ENCODE measurements at places on chromosomes 4 and X.

DNA sequence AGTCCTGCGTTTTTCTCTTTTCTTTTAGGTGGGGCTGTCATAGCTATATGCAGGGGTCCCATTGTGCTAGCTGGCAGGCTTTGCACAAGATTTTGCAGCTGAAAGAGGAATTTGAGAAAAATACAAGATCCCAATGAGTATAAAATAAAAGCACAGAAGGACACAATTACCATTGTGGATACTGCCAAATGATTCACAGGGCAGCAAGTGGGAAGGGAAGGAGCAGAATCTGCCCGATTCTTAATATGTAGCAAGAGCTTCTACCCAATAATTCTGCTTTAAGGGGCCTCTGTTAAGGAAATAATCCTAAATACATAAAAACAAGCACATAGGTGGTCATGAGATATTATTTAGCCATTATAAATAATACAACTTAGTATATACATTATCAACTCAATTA lies 25.9 kb upstream of the ING2 start:
- DNase-seq = no peak

- no peak for DNase-seq
Observed at GRCh38 chrX:139423186-139423585, 107.4 kb upstream of the F9 start.

DNA sequence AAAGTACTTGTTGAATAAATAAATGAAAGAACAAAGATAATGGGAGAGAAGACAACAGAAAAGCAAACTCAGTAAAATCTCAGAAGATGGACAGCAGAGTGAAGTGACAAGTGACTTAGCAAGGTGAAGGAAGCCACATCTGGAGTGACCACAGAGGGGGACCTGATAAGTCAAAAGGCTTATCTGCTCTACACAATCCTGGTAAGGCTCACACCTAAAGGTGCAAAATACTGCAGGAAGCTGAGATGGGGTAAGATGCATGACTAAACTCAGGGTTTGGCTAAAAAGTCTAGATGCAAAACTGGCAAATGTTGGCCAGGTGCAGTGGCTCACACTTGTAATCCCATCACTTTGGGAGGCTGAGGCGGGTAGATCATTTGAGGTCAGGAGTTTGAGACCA lies 22.2 kb downstream of the TRMT2B start:
- DNase-seq = no peak

- no peak for DNase-seq
Observed at GRCh38 chr4:161642708-161643107, 521.1 kb downstream of the FSTL5 start.

DNA sequence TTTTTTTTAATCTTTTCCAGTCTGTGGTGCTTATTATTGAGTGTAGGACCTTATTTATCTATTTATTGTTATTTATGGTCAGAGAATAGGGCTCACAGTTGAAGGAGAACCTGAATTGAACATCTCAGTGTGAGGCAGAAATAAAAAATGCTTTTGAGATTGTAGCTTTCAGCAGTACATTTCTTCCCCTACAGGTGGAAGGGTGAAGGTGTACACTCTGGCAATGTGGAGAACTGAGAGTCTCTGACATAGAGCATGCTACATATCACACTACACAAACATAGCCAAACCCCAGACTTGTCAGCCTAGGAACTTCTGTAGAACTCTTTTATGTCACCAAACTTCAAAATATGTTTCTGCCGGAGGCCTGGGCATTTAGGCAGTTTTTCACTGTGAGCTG lies 140.2 kb downstream of the STIM2 start:
- no peak for DNase-seq

GRCh38 chrX:143581240-143581639 lies 54.7 kb downstream of the SLITRK4 start:
- DNase-seq = no peak

GRCh38 chr4:86981789-86982188 lies 47.0 kb downstream of the AFF1 start:
- DNase-seq = no peak

DNA sequence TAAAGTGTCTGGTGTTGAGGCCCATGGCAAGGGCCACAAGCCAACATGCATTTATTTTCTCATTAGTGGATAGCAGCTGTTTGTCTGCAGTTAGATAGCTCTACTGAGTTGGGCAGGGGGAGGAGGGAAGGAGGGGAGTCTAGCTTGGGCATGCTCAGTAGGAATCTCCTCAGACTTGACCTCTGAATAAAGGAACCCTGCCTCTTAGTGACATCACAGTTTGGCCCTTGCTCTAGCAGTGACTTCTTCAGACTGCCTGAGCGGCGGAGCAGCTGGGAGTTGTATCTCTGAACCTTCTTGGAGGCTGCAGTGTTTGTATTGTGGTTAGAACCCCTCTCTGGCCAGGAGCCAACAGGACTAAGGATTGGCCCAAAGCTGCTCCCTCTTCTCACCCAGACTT lies 57.4 kb downstream of the BCORL1 start:
- no peak for DNase-seq

- no peak for DNase-seq
Observed at GRCh38 chr4:182862141-182862875, 54.9 kb downstream of the DCTD start.

GRCh38 chrX:115579327-115579726 lies 18.4 kb downstream of the PLS3 start:
- no peak for DNase-seq

GRCh38 chr4:150584111-150584915 lies 2.4 kb downstream of the MAB21L2 start:
- no peak for DNase-seq

Measured in stimulated activated CD8-positive, alpha-beta memory T cell treated with anti-CD3 and anti-CD28 coated beads, Interleukin-7, amount 100 ng/mL, for 1 hour (primary cell).